ENCODE measurements at places on chromosomes 5 and 9.

- peak; percentile 15 for DNase-seq
These were observed 100.0 kb upstream of the CCDC152 start for GRCh38 chr5:42656651-42657015.

GRCh38 chr9:31314241-31314640 lies 1070.2 kb upstream of the ACO1 start:
- DNase-seq, result no peak

- no peak for DNase-seq
These were observed 10.9 kb downstream of the SLC1A1 start for GRCh38 chr9:4501147-4501507.

GRCh38 chr5:643351-643801 lies 31.2 kb downstream of the CEP72 start:
- DNase-seq, result peak; percentile 92

- no peak for DNase-seq
These were observed 2.9 kb upstream of the MEGF9 start for GRCh38 chr9:120717176-120717575.

DNA sequence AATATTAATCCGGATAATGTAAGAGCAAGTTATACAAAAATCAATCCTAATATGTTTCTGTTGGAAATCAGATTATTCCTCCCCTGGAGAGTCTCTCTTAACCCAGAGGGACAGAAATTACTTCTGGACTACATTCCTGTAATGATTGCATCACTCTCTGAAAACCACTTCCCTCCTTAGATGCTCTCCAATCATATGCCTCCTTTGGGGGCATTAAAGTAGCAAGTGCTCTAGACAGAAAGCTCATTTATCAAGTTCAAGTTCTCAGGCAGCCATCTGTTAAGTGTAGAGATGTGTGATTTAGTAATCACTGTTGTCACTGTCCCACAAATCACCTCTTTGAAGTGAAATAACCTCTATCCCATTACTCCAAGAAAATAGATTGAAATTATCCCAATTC lies 247.1 kb downstream of the SLCO4C1 start:
- no peak for DNase-seq

Data from NCI-H526 (cell line).